Activated CD4-positive, alpha-beta T cell treated with anti-CD3 and anti-CD28 coated beads, Interleukin-2, Interleukin-6, amounts not matched to agents 100 ng/mL and 50 ng/mL, durations not matched to agents 16 hours and 8 hours (primary cell): ENCODE measurements at places on chromosomes 2 and 18.

DNA sequence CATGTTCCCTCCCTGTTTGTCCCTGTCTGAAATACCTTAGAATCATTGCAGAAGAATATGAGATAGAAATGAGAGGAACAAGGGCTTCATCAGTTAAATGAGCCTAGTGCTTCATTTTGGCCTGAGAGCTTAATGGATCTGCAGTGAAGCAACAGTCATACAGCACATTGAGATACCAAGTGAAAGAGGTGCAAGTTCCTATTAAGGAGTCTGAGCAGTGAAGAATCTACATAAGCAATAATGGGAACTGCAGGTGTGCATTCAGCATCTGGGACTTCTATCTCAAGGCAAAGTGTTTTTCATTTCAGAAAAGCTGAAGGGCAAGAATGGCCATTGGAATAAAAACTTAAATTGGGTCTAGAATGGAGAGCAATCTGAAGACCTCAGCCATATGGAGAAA lies 323.2 kb upstream of the SLC39A10 start:
- no peak for DNase-seq

GRCh38 chr2:44705356-44705755 lies 236.1 kb upstream of the SIX3 start:
- no peak for DNase-seq

DNA sequence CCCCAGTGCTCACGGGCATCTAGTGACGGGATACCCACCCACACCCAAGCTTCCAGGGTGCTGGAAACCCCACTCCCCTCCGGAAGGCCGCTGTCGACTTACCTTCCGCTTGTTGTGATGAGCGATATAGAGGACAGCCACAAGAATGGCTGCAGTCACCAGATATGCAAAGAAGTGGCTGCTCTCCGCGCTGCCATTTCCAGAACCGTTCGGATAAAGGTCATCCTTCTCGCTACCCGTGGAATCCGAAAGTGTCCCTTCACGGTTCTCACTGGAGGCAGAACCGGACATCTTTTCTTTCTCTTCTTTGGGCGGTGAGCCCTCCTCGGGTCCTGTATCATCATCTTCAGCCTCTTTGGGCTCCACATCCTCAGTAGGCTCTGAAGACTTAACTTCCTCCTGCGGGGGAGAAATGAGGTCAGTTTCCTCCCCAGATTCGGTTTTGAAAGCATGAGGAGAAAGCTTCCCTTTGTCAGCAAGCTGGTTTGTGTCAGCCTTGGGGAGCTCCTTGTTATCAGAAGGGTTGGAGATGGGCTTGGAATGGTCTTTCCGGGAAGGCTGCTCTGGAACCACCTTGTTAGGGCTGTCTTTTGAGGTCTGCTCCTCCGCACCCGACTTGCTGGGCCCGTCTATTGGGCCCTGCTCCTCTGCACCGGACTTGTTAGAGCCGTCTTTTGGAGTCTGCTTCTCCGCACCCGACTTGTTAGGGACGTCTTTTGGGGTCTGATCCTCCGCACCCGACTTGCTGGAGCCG lies 1.2 kb downstream of the TGOLN2 start:
- peak; percentile 83 for DNase-seq

GRCh38 chr18:49018554-49019445 lies 68.0 kb upstream of the SMAD7 start:
- DNase-seq: no peak

DNA sequence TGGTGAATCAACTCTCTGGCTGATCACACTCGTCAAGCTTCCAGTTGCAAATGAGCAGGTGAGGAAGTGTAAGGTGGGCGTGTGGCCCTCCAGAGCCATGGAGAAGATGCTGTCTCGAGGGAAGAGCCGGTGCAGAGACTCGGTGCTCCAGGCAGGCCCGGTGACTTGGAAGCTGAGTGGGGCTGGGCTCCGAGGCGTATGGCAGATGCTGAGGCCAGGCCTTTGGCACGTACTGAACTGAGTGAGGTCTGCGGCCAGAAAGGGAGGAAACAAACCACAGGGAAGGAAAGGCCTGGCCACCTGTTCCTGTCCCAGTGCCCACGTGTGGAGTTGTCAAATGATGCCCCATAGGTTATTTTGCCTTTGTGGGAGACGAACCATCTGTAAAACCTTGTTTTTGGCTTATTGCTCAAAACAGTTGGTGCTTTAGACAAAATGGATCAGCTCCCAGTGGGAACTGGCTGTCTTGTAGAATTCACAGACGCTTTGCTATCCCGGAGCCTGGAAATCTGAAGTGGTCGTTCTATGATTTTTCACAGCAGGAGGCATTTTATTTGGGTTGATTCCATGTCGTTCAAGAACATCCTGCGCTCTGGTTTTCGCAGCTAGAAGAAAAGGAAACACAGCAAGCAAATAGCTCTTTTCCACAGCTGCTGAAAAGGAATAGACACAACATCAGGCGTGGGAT lies 117.5 kb upstream of the TMEM18 start:
- no peak for DNase-seq

GRCh38 chr2:240948086-240948485 lies 42.0 kb downstream of the CROCC2 start:
- DNase-seq: no peak

DNA sequence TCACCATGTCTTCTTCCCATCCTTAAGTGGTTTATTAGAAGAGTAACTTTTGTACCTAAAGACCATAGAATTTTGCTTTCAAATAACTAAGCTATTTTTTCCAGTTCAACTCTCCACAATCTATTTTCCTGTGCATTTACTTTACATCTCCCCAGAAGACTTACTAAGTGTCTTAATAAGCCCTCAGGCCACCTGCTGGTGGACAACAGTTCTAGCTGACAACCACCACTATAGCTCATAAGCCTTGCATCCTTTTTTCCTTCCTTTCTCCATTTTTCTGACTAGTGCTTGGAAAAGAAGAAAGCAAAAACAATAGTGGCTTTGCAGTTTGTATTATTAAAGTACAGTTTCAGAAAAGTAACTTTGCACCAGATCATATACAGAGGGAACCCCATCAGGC lies 149.5 kb upstream of the TMEM200C start:
- DNase-seq: no peak
